H7 (cell line): ENCODE measurements at places on chromosomes 5 and 9.

GRCh38 chr5:50447228-50447627 is 6.1 kb upstream of the EMB start:
- DNase-seq = no peak

DNA sequence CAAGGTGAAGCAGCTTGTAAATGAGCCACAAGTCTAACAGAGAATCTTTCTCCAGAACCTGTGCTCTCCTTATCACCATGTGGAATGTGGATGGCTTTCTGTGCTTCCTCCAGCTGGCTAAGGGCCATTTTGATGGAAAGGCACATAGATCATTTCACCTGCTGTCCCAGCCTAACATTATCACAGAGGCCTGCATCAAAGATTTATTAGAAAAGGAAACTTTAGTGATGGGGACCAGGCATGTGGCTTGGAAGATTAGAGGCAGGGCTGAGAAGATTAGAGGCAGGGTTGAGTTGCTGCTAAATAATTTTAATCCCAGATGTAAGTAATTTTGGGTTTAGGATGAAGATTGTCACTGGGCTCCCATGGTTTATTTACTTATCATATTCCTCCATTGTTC is 6.3 kb downstream of the SPEF2 start:
- DNase-seq = no peak

DNA sequence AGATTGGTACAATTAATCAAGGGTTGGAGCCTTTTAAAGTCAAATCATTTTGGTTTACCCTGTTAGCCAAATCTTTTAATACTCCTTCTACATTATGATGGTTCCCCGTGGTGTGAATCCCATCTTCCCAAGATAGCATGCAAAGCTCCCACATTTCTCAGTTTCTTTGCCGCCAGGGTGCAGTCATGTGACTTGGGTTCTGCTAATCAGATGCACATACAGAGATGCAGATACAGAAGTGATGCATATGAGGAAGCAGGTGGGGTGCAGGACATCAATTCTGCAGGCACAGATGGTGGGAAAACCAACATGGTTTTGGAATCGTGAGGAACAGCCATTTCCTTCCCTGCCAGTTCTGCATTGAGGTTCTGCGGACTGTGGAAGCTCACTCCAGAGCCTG is 8.4 kb upstream of the MAST4 start:
- no peak for DNase-seq

DNA sequence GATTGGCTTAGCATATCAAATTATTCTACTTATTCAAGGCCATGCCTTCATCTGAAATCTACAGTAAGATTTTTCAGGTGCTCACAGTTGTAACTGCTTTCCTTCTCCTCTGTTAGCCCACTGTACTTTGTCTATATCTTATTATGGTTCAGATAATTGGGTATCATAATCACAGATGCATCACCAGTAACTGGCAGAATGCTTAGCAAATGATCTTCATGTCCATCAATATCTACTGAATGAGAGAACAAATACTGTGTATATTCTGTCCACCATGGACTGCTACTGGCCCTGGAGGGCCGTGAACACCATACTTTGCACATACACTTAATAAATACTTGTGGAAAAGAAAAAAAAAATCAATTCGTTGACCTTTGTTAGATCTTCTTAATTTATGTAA is 96.2 kb downstream of the MEF2C start:
- DNase-seq = no peak

- no peak for DNase-seq
Observed at GRCh38 chr9:126952205-126952977, 37.8 kb downstream of the RALGPS1 start.

DNA sequence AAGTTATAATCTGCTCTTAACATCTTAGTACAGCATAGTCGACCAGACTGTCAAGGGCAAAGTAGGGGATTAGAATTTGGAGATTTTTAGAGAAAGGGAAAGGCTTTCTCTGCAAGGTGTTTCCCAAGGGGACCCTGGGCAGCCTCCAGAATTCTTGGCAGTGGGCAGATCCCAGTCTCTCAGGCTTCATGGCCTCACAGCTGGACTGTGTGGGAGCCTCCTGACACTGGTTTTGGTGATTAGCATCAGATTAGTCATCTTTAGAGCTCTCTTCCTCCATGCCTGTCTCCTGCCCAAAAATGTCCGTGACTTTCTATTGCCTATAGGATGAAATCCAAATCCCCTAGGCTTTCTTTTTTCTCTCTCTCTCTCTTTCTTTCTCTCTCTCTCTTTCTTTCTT is 370.7 kb downstream of the ZSWIM6 start:
- no peak for DNase-seq

DNA sequence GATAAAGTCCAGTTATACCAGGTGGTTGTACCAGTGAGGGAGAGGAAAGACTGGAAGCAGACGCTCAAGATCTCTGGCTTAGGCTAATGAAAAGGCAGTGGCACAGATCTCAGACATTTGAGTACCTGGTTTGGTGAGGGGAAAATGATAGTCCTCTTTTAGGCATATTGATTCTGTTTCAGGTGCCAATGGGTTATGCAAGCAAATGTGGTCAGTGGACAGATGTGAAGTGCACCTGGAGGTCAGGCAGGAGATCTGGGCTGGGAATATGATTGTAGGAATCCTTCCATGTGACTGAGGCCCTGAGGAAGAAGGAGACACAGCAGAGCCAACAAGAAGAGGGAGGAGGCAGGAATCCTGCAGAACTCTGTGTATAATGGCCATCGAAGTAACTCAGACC is 63.7 kb upstream of the SMARCA2 start:
- no peak for DNase-seq

- DNase-seq = no peak
Observed at GRCh38 chr5:34648039-34648839, 7.9 kb upstream of the RAI14 start.

GRCh38 chr9:133789778-133790177 is 51.6 kb upstream of the SARDH start:
- no peak for DNase-seq

GRCh38 chr5:73542020-73542419 is 23.4 kb downstream of the ANKRA2 start:
- DNase-seq = no peak

- DNase-seq = no peak
Observed at GRCh38 chr9:105855987-105856386, 161.6 kb downstream of the TMEM38B start.

GRCh38 chr9:126449725-126450667 is 123.4 kb downstream of the MVB12B start:
- DNase-seq = no peak

- DNase-seq = no peak
Observed at GRCh38 chr9:18947892-18948339, 85.1 kb downstream of the SAXO1 start.

DNA sequence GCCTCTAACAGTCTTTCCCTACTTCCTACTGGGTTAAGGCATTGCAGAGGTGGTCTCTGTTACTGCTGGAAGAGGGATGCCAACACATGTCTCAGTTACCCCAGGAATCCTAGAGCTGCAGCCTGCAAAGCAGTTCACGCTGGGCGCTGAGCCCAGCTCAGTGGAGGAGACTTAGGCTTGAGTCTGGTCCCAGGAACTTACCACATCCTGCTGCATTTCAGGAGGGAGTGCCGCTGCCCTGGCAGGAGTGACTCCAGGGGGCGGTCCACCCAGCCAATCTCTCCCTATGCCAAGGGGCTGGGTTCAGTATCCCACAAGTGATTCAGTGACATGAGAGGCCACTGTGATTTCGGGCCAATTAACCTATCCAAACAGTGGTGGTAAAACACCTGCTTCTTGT is 7.6 kb downstream of the TTC16 start:
- DNase-seq = no peak

DNA sequence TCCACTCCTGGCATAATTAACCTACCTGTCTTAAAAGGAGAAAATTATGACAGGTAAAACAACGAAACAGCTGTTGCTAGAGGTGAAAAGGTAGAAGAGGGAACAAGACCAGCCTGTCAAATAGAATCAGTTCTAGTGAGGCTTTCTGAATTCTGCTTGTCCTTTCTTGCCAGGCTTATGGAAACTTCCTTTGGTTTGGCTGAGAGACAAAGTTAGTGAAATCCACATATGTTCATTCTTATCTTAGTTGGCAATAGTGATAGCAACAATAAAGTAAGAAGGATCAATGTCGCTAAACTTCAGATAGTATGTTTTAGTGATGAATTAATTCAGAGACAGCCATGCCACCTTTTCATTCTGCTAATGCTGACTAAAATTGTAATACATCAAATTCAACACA is 34.4 kb downstream of the HAPLN1 start:
- no peak for DNase-seq

DNA sequence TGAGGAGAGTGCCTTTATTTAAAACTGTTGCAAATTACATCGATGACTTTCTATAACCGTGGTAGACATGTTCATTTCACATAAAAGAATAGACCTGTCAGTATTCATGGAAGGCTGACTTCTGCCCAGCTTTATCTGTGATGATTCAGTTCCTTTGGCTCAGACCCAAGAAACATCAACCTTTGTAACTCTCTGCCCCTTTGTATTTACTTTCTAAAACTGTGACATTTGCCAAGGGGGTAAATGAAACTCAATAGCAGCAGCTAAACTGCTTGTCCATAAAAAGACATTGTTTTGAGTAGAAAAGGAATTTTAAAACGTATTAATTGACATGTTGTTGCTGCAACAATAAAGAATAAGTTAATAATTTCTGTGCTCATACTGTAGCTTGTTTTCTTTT is 137.8 kb upstream of the ANKH start:
- DNase-seq = no peak

GRCh38 chr9:75238311-75238976 is 150.1 kb downstream of the OSTF1 start:
- peak; percentile 28 for DNase-seq

DNA sequence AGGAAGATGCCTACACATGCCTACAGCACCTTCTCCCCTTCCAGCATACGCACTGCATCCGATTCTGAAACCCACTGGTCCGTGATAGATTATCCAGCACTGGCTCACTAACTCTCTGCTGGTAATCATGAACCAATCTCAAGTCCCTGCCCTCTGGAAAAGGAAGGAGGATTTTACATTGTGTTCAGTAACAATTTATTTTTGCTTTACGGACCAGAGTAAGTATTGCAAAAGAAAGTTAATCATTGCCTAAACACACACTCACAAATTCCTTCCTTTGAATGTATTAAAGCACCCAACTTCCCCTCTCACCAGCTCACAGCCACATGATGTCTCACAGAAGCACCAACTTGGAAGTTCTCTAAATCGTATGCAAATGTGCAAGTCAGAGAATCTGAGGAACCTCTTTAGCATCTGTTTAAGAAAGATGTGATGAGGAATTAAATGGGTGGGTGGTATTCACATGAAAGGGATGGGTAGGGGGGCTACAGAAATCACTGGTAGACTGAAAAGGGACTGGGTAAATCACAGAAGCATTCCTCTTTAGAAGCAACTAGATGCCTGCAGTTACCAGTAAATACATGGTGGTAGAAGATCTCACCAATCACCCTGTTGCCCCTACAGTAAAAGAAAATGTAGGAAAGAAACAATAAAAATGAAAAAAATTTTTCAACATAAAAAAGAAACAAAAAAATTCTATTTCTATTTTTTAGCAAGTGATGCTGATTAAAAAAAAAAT is 8.4 kb downstream of the GNAQ start:
- DNase-seq = no peak

DNA sequence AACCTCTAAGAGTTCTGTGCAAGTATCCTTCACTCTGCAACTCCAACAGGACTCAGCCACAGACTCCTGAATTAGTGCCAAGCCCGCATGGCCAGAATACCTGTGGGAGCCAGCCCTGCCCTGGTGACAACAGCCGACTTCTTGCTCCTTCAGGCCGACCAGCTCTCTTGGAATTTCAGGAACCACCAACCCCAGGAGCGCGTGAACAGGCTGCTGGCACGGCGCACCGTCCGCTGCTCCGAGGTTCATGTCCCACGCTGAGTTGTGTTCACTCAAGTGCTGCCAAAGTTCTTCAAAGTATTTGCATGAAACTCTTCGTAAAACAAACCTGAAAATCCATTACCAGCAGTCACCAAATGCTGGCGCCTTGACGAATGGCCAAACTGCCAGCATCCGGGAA is 232.8 kb downstream of the NR2F1-AS1 start:
- no peak for DNase-seq

- no peak for DNase-seq
Observed at GRCh38 chr5:116465411-116465810, 109.2 kb downstream of the SEMA6A start.

- DNase-seq = no peak
Observed at GRCh38 chr9:83966209-83966582, 13.8 kb downstream of the HNRNPK start.

DNA sequence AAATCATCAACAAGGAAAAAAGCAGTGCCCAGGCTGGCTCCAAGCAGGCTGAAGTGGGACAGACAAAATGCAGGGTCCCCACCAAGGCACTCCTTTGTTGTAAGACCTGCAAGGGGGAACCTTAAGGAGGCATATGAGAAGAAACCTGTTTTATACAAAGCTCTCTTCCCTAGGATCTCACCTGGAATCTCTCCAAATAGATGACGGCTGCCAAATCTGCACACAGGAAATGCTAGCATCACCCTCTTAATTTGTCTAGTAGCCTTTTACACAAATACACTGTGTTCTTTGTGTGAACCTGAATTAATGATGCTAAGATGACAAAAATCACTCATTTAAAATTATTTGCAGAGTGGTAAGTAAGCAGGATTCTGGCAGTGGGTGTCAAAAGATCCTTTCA is 280.2 kb downstream of the SPOCK1 start:
- no peak for DNase-seq

DNA sequence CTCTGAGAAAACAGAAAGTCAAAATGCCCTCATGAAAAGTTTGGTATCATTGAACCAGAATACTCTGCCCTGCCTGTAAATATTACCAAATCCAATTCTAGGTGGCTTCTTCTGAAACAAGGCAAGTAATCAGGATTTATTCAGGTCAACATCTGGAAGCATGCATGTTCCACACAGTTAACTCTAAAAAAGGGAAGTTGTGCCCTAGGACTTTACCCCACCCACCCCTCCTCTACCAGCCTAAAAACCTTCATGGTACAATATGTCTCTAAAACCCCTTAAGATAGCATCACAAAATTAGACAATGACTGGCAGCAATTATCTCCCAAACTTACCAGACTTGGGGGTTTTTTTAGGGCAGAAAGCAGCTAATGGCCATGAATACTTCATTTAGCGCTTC is 414.8 kb upstream of the SLC30A5 start:
- no peak for DNase-seq

DNA sequence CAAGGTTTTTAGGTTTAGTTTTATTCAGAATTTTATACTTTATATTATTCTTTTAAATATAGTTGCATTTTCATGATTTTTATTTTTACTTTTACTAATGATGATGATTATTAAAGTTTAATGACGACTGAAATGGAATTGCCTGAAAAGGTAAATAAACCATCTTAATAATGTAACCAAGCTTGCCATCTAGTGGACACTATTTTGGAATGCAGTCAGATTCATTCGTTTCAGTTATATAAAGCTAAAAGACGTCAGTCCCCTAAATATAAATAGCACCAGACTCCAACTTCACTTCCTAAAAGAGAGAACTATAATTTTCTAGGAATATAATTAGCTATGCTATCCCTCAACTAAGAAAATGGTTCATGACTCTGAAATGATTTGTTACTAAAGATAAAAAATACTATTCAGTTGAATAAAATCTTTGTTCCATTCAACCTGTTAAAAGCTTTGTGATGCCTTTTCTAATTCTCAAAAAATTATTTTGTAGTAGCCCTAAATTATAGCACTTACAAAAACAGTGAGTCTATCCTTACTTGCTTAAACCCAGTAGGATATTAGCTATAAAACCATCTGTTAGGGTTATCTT is 19.9 kb downstream of the ABITRAM start:
- DNase-seq = peak; percentile 22

GRCh38 chr9:97299809-97300414 is 7.5 kb upstream of the CCDC180 start:
- no peak for DNase-seq
